ENCODE measurements at places on chromosomes 7 and 10. TPM values are rescaled to one million over a fixed set of nuclear protein-coding genes. Genes with fewer than 3 reads are reported as not detected.

GRCh38 chr7:151468217-151469018 lies 28.5 kb upstream of the CRYGN start:
- no peak overlapping the region for H3K27ac ChIP-seq
- no peak for DNase-seq
- H3K36me3 ChIP-seq: peaks cover 47% of the 10 kb centered on the region
- H3K4me3 ChIP-seq: no peak overlapping the region
- H3K27me3 ChIP-seq: no peaks in the 10 kb centered on the region
- H3K4me1 ChIP-seq: peaks cover 19% of the 10 kb centered on the region

GRCh38 chr7:21704359-21704758 lies 161.5 kb downstream of the DNAH11 start:
- no peaks in the 10 kb centered on the region for H3K36me3 ChIP-seq
- DNase-seq: no peak
- H3K27me3 ChIP-seq: no peaks in the 10 kb centered on the region
- no peaks in the 10 kb centered on the region for H3K4me1 ChIP-seq

DNA sequence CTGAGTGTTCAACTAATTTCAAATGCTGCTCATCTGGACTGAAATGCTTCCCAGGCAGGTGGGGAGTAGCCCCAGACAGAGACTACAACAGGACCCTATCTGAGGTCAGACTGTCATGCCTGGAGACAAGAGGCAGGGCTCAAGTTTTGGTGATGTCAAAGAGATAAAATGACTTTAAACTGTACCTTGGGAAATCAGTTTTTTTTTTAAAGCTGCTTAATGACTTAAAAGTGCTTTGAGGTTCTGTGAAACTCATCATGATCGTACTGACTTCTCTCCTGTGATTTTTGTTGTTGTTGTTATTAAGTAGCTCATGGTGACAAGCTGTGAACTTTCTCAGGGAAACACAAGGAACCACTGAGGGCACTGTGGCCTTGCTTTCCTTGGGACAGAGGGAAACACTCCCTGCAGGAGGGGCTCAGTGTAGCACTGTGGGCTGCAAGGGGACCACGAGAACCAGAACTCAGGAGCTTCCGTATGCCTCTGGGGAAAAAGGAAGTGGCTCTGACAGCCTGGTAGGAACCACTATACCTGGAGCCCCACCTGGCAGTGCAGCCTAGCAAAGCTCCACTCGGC lies 9.5 kb downstream of the HIPK2 start:
- no peak for DNase-seq
- H3K27me3 ChIP-seq: no peaks in the 10 kb centered on the region
- peaks cover 31% of the 10 kb centered on the region for H3K4me1 ChIP-seq
- no peak overlapping the region for H3K4me3 ChIP-seq
- peaks cover 4% of the 10 kb centered on the region for H3K36me3 ChIP-seq

- H3K36me3 ChIP-seq: no peaks in the 10 kb centered on the region
- H3K4me1 ChIP-seq: no peaks in the 10 kb centered on the region
- no peak overlapping the region for H3K4me3 ChIP-seq
- H3K27ac ChIP-seq: no peak overlapping the region
- H3K27me3 ChIP-seq: no peaks in the 10 kb centered on the region
- DNase-seq: no peak
These were observed 27.0 kb upstream of the EBLN1 start for GRCh38 chr10:22244855-22245254.

DNA sequence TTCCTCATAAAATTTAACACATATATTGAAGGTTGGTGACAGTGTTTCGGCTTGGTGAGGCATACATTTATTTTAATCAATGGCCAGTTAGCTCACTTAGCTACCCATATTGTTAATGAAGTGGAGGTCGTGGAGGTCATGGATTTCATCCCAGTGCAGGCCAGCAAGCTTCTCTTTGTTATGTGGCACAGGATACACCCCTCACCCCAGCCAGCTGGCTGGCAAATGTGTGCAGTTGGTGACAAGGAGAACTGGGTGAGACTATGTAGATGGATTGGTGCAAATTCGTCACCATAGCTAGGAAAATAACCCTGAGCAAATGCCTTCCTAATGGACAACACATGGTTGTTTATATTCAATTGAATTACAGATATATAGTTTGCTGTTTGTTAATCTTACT lies 50.5 kb upstream of the FOXP2 start:
- no peaks in the 10 kb centered on the region for H3K4me1 ChIP-seq
- H3K4me3 ChIP-seq: no peak overlapping the region
- no peaks in the 10 kb centered on the region for H3K36me3 ChIP-seq
- H3K27me3 ChIP-seq: no peaks in the 10 kb centered on the region
- H3K27ac ChIP-seq: no peak overlapping the region

- H3K4me3 ChIP-seq: no peak overlapping the region
- no peak overlapping the region for H3K27ac ChIP-seq
- DNase-seq: no peak
- no peaks in the 10 kb centered on the region for H3K4me1 ChIP-seq
- H3K27me3 ChIP-seq: no peaks in the 10 kb centered on the region
These were observed 991.4 kb downstream of the CCSER2 start for GRCh38 chr10:85319826-85320225.

GRCh38 chr10:122307669-122308416 lies 36.7 kb downstream of the BTBD16 start:
- DNase-seq: peak; percentile 56
- no peak overlapping the region for H3K4me3 ChIP-seq
- peak overlapping the region; percentile 6 for H3K27ac ChIP-seq
- no peaks in the 10 kb centered on the region for H3K36me3 ChIP-seq
- no peaks in the 10 kb centered on the region for H3K27me3 ChIP-seq

GRCh38 chr7:81031243-81031642 lies 112.4 kb upstream of the SEMA3C start:
- H3K27me3 ChIP-seq: no peaks in the 10 kb centered on the region
- no peak overlapping the region for H3K4me3 ChIP-seq
- H3K27ac ChIP-seq: no peak overlapping the region
- no peak for DNase-seq

DNA sequence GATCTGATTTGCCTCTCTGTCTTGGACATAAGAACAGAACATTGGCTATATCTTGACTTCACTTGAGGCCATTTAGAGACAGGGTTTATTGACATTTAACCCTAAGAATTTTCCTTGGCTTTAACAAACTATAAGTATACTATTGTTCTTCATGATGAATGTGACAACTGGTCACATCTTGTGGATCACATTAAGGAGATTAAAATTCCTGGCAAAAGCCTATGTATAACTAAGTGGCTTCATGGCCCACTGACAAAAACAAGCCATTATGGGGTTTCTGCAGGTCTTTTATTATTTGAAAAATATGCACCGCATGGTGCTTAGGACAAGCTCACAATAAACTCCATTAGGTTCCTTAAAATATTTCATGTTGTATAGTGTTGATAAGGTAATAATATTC lies 54.8 kb downstream of the THNSL1 start:
- H3K27ac ChIP-seq: no peak overlapping the region
- H3K36me3 ChIP-seq: no peaks in the 10 kb centered on the region
- H3K4me1 ChIP-seq: no peaks in the 10 kb centered on the region
- H3K4me3 ChIP-seq: no peak overlapping the region
- no peak for DNase-seq

DNA sequence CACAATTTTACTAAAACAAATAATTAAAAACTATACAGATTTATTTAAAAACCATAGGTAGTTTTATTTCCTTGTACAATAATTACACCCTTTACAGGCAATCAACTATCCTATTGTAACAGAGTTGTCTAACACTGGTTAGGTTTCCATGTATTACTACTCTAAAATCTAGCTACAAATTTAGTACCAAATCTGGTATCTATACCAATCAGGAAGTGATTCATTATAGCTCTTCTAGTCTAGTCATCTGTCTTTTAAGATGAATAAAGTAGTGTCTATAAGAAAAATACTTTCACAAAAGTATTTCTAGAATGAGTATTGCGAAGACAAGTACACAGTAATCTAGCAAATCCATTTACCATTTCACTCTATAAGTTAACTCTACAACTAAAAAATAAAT lies 16.9 kb downstream of the ZNF800 start:
- no peak for DNase-seq
- no peaks in the 10 kb centered on the region for H3K27me3 ChIP-seq
- peaks cover 13% of the 10 kb centered on the region for H3K4me1 ChIP-seq
- H3K4me3 ChIP-seq: no peak overlapping the region
- H3K36me3 ChIP-seq: peaks cover 1% of the 10 kb centered on the region

- no peak overlapping the region for H3K4me3 ChIP-seq
- no peak overlapping the region for H3K27ac ChIP-seq
- no peaks in the 10 kb centered on the region for H3K36me3 ChIP-seq
- no peaks in the 10 kb centered on the region for H3K4me1 ChIP-seq
- no peak for DNase-seq
- H3K27me3 ChIP-seq: no peaks in the 10 kb centered on the region
These were observed 427.8 kb downstream of the ARL4A start for GRCh38 chr7:13115157-13115772.

- peaks cover 14% of the 10 kb centered on the region for H3K4me1 ChIP-seq
- no peaks in the 10 kb centered on the region for H3K27me3 ChIP-seq
These were observed 21.7 kb upstream of the WNT16 start for GRCh38 chr7:121307021-121307574.

DNA sequence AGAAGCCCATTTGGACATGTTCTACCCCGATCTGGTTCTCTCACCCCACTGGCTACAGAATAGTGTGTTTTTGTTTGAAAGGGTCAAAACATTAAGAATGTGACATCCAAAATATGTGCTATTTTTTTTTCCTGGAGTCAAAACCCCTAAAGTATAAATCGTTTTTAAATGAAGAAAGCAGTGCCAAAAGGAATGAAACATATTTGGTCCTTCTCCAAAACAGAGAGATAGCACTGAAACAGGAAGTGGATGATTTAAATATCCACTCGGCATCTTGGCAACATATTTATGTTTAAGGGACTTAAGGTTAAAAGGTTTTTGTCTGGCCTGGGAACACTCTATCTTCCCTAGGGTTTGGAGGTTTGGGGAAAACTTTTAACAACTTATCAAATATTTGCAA lies 32.3 kb downstream of the CALD1 start:
- H3K27me3 ChIP-seq: no peaks in the 10 kb centered on the region
- H3K4me3 ChIP-seq: no peak overlapping the region
- no peaks in the 10 kb centered on the region for H3K36me3 ChIP-seq
- no peaks in the 10 kb centered on the region for H3K4me1 ChIP-seq
- no peak overlapping the region for H3K27ac ChIP-seq
- DNase-seq: no peak

DNA sequence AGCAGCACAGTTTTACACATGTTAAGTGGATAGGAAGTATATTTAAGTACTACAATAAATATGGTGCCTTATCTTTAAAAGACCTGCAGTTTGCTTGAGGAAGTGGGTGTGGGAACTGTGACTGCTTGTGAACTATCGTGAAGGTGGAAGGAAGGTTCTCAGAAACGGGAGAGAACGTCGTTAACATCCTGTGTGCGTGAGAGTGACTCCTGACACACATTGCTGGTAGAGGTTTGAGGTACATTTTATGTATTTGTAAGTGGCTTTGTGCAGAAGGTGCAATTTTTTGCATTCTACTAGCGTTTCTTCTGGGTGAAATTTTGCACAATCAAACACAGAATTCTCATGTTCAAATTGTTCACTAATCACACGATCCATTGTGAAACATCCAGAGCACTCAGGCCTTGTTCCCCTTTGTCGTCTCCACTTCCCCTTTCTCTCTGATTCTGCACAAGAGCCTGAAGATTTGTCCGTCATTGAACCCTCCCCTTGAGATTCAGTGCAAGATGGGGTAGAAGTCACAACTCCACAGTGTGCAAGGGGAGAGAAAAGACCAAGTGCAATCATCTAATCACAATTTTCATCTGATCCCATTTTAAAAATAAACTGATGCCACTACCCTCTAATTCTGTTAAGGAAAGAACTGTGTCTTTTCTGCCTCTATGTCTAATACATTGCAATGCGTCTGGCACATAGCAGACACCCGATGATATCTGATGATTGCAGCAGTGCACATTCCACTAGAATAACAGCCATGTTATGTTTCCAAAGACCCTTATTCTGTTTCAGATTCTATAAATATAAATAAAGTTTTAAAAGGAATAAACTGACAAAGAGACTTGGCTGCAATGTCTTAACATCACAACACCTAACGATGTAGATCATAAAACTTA lies 279.9 kb downstream of the NEBL start:
- H3K4me1 ChIP-seq: no peaks in the 10 kb centered on the region
- no peak for DNase-seq
- no peaks in the 10 kb centered on the region for H3K27me3 ChIP-seq
- H3K4me3 ChIP-seq: no peak overlapping the region
- no peak overlapping the region for H3K27ac ChIP-seq

DNA sequence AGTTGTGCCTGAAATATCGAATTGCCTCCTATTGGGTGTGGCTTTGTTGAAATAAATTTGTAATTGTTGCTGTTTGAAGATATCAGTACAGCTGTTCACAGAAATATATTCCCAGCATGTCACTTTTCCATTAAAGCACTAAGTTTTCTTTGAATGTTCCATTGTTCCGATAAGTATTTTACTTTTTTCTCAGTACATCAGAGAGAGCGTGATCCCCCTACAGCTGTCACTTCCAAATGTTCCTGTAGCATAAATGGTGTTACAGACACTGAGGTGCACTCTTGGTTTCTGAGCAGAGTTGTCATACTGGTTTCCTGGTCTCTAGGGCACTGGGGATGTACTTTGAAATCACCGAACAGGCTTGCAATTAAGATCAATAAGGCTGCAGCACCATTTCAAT lies 189.2 kb downstream of the CCSER2 start:
- no peaks in the 10 kb centered on the region for H3K27me3 ChIP-seq
- H3K27ac ChIP-seq: no peak overlapping the region
- H3K36me3 ChIP-seq: peaks cover 15% of the 10 kb centered on the region
- no peaks in the 10 kb centered on the region for H3K4me1 ChIP-seq
- no peak for DNase-seq
- H3K4me3 ChIP-seq: no peak overlapping the region

DNA sequence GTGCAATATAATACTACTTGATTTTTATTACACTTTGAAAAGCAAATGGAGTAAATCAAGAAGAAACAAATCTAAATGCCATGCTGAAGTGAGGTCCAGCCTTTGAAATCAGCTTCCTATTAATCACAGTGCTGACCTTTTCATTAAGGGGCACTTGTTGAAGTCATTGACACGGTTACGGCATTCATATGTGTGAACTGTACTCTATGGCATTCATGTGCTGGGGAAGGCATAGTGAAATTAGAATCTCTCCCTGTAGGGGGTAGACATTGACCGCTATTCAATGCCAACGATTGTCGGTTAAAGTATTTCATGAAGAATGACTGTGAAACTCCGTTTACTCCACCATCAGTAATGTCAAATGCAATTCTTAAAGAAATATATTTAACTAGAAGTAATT lies 296.1 kb upstream of the SEMA3A start:
- H3K36me3 ChIP-seq: no peaks in the 10 kb centered on the region
- no peak for DNase-seq
- H3K4me3 ChIP-seq: no peak overlapping the region
- no peaks in the 10 kb centered on the region for H3K4me1 ChIP-seq
- no peaks in the 10 kb centered on the region for H3K27me3 ChIP-seq
- no peak overlapping the region for H3K27ac ChIP-seq

GRCh38 chr7:1541431-1542162 lies 11.1 kb downstream of the MAFK start:
- no peaks in the 10 kb centered on the region for H3K4me1 ChIP-seq
- H3K27ac ChIP-seq: no peak overlapping the region

Gene LRRC4
- polyA plus RNA-seq: 0.22 TPM

Gene GPNMB
- polyA plus RNA-seq: not detected

Gene ACSM6
- polyA plus RNA-seq: not detected

Gene TEX36
- polyA plus RNA-seq: not detected

Gene CHST15
- polyA plus RNA-seq: 14.5 TPM

Gene PTPN20
- 0.24 TPM for polyA plus RNA-seq

Gene TEX47
- polyA plus RNA-seq: not detected

Gene TBXAS1
- 5.4 TPM for polyA plus RNA-seq

Gene RARRES2
- not detected for polyA plus RNA-seq

Gene C10orf53
- polyA plus RNA-seq: not detected

Gene TAS2R4
- 0.22 TPM for polyA plus RNA-seq

Gene LIPN
- not detected for polyA plus RNA-seq

Gene ITPRID1
- not detected for polyA plus RNA-seq
